CD4-positive, alpha-beta T cell treated with Interleukin-17A for 1 hour (primary cell): ENCODE measurements at places on chromosomes 4 and X.

DNA sequence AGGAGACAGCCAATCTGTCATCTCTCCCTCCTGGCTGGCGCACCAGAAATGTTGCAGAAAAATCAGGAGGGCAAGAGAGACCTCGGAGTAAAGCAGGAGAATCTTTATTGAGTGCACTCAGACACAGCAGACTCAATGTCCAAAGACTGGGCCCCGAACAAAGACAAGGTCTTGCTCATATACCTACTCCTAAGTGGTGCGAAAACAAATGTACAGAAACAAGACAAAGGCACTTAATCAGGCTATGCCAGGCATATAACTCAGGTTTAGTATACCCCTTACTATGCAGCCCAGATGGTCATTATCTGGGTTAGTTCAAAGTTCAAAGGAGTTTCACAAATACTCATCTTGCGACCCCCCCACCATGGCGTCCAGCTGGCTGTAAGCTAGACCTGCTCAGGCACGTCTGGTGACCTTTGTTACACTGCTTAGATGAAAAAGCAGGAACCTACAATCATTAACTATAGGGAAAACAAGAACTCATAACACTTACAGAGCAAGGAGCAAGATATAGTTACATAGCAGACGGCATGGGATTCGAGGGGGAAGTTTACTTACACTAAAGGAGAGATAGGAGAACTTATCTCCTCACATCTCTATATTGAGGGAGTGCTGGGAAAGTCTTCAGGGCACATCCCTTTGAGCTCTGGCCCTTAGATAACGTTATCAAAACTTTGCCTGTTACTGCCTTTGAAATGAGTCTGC, 27.5 kb downstream of the SULT1E1 start:
- no peak for DNase-seq

DNA sequence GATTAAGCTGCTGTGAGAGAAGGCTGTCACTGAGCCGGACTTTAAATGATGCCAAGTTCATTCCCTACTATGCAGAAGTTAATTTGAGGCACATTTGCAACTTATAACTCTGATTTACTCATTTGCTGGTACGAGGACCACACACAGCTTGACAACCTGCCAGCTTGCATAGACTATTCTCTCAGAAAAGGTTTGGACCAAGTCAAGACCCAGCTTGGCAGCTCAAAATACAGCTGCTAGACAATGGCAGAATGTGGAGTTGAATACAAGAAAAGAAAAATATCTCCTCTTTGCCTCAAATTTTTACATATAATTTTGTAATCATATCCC, 338.9 kb downstream of the DHX15 start:
- no peak for DNase-seq

DNA sequence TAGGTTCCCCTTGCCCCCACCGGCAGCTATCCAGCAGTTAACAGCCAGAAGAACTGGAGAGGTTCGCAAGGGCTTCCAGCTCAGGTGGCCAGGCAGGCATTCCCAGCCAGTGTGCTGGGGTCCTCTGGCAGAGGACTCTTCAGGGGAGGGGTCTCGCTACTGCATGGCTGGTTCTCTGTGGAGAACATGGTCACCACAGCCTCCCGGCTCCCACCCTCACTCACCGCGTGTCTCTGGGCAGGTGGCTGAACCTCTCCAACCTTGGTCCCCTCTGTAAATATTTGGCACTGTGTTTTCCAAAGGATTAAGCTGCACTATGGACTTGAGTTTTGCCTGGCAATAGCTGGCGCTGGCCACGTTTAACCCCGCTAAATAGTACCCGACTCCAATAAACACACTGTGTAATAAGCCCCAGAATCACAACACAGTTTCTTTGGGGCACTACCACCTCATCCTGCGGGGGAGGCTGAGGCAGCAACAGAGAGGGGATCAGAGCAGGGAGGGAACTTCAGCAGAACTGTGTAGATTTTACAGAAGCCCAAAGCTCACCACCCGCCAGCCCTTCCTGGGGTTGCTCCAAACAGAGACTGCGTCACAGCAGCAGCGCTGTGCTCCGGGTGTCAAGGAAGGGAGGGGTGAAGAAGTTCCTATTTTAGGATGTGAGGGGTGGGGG, 15.2 kb downstream of the BCOR start:
- DNase-seq: no peak

DNA sequence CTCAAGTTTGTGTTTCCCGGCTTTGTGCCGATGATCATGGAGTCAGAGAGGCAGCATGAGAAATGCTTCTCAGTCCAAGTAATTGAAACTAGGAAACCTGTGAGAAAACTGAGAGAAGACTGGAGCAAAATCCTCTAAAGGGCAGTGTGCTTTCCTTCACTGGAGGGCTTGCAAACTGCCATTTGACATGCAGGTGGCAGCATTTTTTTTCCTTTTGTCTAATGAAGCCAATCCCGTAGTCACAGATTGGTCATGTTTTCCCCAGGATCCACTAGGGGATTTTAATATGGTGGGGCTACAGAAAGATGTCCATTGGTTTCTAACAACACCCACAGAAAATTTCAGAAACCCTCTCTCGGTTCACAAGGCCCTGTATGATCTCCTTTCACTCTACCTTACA, 117.4 kb upstream of the NUDT10 start:
- DNase-seq: no peak

DNA sequence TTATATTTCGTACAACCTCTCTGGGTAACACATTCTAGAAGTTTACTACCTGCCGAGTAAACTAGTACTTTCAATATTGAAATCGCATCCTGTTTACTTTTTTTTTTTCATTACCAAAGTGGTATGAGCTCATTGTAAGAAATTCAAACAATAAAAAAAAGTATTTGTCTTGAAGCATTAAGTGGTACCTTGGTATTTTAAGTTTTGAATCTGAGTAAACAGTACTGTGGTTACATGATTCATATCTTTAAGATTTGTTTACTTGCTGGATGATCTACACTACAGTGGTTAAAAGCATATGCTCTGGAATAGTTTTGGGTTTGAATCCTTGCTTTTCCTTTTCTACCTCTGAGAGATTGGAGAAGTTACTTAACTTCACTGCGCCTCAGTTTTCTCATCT, 3.8 kb upstream of the MMGT1 start:
- no peak for DNase-seq

- DNase-seq: no peak
Measured at GRCh38 chr4:30718021-30718542, 2.1 kb upstream of the PCDH7 start.

DNA sequence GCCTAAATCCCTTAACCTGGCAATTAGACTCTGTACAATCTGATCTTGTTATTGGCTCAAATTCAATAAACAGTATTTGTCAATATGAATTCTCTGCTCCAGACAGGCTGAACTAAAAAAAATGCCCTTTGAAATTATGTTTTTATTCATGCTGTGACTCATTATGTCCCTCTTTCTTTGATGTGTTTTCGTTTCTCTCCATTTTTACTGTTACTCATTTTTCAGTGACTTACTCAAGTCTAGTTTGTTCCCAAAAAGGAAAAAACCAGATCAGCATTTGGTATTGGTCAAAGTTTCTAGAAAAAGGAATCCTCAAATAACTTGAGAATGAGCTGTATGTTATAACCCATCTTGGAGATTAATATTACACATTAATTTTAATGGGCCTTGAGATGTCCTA, 40.4 kb downstream of the UNC5C start:
- no peak for DNase-seq

DNA sequence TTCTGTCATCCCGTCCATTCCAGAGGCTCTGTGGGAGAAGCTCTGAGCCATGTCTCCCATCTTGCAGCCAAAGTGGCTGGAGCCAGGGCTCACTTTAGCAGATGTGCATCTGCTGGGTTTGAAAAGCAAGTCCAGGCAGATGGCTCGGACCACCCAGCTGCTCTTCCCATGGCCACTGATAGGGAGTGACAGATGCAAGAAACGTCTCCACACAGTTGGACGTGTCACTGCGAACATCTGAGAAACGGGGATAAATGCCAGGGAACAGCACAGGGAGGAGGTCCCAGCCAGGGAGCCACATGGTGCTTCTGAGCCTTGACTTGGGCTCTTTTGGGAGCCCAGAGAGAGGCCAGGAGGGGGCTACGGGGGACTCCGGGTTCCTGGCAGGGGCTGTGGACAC, 242.3 kb downstream of the AFAP1 start:
- no peak for DNase-seq

DNA sequence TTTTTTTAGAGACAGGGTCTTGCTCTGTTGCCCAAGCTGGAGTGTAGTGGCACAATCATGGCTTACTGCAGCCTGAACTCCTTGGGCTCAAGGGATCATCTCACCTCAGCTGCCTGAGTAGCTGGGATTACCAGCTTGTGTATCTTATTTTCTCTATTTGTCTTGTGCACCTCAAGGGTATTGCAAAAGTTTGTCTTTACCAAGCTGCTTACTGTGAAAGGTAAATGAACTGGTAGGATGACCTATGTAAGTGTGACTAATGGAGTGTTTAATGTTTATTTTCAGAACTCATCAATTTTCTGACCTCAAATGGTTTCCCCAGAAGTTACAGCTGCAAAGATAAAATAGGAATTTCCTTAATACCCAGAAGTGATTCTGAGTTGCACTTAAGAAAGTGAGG, 5.3 kb upstream of the FGA start:
- no peak for DNase-seq

DNA sequence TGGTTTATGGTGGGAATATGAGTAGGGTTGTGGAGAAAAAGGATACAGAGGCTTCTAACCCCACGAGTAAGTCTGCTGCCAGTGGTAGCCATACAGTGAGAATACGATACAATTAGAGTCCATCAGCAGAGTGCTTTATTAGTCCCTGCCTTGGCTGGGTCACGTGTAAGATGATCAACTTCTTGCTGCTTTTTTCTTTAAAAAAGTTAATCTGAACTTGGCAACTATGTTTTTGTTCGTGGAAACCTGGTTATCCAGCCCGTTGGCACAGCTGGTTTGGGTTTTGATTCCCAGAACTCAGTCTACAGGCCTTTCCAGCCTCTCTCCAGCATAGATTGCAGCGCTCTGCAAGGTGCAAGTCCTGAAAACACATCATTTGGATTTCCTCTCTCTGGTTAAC, 53.1 kb upstream of the LSM6 start:
- no peak for DNase-seq

DNA sequence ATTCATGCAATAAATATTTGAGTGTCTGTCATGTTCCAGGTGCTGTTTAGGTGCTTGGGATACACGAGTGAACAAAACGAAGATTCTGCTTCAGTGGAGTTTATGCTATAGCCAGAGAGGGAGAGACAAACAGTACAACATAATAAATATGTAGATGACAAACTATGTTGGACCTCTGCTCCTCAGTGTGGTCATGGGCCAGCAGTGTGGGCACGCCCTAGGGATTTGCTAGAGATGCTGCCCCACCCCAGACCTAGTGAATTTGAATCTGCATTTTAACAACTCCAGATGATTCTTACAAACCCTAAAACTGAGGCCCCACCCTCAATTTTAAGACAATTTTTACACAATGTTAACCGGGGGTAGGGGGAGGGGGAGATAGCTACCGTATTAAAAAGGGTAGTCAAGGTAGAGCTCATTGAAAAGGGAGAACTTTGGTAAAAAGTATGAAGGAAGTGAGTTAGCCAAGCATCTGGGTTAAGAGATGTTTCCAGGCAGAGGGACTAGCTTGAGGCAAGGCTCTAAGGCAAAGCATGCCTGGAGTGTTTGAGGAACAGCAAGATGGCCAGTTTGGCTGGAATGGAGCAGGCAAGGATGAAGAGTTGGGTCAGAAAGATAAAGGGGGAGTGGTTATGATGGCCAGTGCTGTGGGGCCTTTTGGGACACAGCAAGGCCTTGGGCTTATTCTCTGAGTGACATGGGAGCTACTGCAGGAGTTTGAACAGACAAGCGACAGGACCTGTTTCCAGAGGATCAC, 42.4 kb downstream of the SEPSECS start:
- no peak for DNase-seq
